ENCODE measurements at places on chromosomes 7 and 10.

DNA sequence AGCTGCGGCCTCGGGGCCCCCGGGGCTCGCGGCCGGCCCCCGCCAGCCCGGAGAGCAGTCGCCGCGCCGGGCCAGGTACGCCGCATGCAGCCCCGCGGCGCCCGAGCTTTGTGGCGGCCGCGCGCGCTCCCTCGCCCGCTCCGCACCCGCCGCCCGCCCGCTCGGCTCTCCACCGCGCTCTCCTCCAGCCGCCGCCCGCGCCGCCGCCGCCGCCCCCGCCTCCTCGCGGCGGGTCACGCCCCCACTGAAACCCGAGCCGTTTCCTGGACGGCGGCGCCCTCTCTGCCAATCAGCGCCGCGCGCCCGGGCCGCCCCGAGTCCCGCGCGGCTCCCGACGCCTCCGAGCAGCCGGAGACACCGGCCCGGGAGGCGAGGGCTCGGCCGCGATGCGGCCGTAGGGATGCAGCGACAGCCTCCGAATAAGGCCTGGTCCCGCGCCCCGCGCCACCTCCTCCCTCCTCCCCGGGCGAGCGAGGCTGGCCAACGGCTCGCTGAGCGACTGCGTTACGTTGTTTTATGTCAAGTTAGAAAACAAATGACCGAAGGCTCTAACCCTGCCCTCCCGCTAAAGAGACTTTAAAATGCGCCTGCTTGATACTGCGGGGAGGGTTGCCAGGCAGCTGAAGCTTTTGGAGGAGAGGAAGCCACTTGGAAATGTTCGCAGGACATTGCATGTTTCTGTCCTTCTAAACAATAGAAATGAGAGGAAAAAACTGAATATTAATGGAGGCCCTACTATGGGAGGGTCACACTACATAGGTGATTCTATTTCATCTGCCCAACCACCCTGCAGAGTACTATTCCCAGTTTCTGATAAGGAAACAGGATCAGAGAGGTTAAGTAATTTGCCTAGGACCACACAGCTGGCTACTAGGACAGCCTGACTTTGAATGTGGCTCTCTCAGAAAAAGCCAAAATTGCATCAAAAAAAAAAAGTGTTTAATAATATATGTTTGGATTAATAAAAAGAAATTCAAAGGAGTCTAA lies at the start of gene FGFR2:
TSS of gene FGFR2 (minus strand) at position 182 of the 987 bp plus-strand sequence. CDS start 4,627 bp downstream, outside the sequence.
- peak; percentile 90 for DNase-seq

DNA sequence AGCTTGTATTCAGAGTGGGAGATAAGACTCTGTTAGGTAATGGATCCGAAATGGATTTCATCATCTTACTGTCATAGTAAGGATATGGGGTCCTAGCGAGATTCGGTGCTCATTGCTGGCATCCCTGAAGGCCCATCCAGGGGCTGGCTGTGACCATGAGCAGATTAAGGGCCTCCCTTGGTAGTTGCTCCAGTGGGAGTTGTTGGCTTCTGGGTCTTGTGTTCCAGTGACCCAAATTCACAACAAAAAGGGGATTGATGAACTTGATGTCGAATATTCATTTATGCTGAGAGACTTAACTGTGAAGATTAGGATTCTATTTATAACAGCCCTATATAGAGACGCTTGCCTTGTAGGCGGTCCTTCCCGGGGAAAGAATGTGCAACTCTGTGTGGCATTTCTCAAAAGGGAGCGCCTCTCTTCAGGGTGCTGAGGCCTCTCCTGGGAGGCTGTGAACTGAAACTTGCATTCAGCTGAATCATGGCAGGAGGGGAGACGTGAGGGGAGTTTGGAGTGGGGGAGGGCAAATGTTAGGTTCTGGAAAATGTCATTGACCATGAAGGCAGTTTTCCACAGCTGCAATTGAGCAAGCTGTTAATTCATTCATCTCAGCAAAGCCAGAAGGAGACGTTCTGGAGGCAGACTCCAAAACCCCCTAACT lies 233.1 kb upstream of the FZD8 start:
- DNase-seq = no peak

DNA sequence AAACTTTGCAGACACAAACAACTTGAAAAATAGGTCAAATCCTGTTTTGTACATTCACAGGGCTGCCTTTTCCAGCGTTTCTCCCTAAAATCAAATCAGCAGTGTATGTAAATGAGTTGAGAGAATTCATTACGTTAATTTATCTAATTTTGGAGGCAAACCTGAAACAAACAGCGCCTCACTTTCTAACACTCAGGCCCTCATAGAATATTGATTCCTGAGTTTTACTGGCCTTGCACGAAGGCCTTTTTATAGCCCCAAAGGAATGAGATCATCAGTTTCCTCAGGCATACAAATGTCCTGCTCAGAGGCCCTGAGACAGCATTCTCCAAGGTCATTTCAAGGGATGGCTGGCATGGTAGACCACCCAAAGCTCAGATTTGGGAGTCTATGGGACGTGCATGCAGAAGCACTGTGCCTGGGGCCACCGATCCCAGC lies 131.7 kb upstream of the CHST15 start:
- no peak for DNase-seq

- DNase-seq = no peak
These were observed 22.6 kb upstream of the CPN1 start for GRCh38 chr10:100104300-100104699.

GRCh38 chr7:102426268-102427018 lies 6.9 kb upstream of the ORAI2 start:
- DNase-seq = no peak

- no peak for DNase-seq
These were observed 26.3 kb upstream of the CAPZA2 start for GRCh38 chr7:116836048-116836447.

- no peak for DNase-seq
These were observed 46.1 kb upstream of the PPP2R2D start for GRCh38 chr10:131854579-131855335.

GRCh38 chr10:34031400-34031799 lies 696.9 kb upstream of the NRP1 start:
- no peak for DNase-seq

DNA sequence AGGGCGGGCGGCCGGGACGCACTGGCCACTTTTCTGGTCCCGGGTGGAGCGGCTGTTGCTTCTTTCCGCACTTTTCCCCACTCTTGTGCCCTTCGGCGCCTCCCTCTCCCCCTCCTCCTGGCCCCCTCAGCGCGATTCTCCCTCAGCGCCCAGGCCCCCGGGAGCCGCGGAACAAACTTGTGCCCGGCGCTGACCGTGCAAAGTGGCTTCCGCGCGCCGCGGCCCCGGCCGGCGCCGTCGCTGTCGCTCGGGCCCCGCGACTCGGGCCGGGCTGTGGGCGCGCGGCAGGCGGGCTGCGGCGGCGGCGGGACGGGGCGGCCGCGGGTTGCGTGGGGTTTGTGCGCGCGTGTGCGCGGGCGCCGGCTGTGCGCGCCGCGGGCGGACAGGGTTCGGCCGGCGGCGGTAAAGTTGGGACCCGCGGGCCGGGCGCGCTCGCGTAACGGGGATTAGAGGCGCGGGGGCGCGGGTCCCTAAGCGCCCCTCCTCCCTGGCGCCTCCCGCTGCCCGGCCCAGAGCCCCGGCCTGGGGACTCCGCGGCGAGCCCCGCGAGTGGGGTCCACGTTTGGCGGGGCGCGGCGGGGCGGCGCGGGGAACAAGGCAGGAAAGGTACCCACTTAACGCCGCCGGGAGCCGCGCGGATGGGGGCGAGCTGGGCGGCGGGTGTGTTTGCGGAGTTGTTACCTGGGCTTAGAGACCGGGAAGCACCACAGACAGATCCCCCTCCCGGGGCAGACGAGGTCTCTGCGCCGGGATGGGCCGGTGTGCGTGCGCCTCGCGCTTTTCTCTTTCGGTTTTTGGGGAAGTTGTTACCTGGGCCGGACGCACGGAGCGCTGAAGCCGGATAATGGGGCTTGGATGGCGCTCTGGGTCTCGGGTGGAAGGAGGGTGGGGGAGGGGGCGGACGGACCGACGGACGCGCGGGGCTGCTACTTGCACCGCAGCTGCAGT lies 860 bp downstream of the ZEB1 start:
- peak; percentile 6 for DNase-seq

GRCh38 chr7:113083132-113083815 lies 3.4 kb downstream of the GPR85 start:
- no peak for DNase-seq

DNA sequence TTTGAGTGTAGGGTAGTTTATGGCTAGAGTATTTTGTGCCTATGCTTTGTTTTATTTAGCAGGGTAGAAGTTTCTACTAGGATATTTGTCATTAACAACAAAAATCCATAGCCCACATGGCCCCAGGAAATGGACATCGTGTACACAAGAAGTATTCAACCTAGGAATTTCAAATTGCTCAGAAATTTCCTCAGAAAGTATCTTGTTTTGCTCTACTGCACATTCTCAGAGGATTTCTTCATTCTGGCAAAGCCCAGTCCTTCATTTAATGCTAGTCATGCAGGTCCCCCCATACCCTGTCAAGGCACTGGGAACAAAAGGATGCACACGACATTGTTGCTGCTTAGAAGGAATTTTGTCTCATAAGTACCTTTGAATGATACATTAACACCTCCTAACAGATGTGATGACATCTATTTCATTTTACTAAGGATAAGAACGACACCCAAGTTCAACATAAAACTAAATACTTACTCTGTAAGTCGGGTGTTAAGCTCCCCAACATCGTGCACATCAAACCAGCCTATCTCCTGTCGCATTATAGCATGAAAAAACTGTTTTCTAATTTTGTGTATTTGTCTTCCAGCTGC lies 34.3 kb downstream of the ABCB1 start:
- DNase-seq = no peak

DNA sequence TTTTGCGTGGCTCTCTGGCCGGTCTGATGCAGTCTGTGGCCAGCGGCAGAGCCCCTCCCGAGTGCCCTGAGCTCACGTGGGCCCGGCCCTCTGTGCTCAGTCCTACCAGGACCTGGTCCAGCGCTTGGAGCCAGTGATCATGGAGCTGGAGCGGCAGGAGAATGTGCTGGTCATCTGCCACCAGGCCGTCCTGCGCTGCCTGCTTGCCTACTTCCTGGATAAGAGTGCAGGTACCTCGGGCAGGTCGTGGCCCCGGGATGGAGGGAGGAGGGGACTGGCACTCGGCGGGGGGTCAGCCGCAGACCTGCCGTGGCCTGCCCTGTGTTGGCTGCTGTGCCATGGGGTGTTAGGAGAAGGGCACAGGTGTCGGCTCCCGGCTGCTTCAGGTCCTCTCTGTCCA lies 20.0 kb downstream of the PFKFB3 start:
- no peak for DNase-seq

DNA sequence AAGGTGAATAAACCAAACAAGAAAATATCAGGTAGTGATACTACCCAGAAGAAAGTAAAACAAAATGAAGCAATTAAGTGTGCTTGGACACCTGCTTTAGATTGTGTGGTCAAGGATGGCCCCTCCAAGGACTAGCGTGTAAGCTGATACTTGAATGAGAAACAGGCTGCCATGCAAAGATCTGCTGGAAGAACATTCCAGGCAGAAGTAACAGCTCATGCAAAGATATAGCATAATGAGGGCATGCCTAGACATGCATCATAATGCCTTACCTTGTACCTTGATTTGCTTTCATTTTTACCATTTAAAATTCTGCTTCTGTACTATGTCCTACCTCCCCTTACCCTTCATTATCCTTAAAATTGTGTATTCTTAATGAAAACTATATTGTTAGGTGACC lies 74.8 kb upstream of the HDAC9 start:
- no peak for DNase-seq

- DNase-seq = no peak
These were observed 37.6 kb downstream of the EEPD1 start for GRCh38 chr7:36190447-36191291.

- DNase-seq = no peak
These were observed 84.1 kb downstream of the SNX10 start for GRCh38 chr7:26375726-26376174.

GRCh38 chr7:79353720-79354468 lies 99.6 kb downstream of the MAGI2 start:
- no peak for DNase-seq

DNA sequence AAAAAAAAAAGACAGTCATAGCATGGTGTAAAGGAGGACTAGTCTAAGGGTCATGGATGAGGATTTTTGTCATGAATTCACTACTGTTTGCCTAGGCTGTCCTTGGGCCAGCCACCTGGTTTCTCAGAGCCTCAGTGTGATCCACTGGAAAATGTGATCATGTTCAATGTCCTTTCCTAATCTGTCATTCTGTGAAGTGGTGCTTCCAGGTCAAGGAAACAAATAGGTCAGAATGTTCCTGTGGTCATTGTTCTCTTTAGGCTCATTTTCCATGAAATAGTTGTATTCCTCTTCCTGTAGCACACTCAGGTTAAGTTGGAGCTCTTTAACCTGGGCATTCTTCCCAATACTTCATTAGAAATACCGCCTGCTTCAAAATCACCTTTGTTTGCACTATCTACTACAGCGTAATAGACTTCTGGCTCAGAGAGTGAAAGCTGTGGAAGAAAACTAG lies 16.5 kb downstream of the CD36 start:
- DNase-seq = no peak

GRCh38 chr7:96152706-96153105 lies 169.2 kb downstream of the SLC25A13 start:
- DNase-seq = no peak

- no peak for DNase-seq
These were observed 101.1 kb downstream of the PKD1L1 start for GRCh38 chr7:47847207-47847606.

- no peak for DNase-seq
These were observed 1.2 kb downstream of the ADIRF start for GRCh38 chr10:86969421-86970041.

GRCh38 chr10:100744987-100745881 lies at the start of gene PAX2:
PAX2 (plus strand) TSS chr10:100745582; CDS start chr10:100746261, 679 bp downstream.
- DNase-seq = peak; percentile 82

DNA sequence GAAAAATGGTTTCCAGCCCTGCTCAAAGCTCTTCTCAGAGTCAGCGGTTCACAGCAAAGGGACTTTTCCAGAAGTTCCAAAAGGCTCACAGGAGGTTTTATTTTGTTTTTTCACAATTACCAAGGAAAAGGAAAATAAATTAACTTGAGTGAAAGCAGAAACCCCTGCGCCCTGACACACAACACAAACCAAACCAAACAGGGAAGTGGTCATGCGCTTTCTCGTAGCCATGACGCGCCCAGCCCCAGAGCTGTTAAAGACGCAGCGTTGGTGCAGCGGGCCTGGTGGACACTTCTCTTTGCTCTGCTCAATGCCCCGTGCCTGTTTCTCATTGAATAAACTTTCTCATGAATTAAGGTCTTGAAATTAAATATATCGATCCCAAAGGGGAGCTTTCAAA lies 134.4 kb upstream of the LYZL2 start:
- DNase-seq = no peak

DNA sequence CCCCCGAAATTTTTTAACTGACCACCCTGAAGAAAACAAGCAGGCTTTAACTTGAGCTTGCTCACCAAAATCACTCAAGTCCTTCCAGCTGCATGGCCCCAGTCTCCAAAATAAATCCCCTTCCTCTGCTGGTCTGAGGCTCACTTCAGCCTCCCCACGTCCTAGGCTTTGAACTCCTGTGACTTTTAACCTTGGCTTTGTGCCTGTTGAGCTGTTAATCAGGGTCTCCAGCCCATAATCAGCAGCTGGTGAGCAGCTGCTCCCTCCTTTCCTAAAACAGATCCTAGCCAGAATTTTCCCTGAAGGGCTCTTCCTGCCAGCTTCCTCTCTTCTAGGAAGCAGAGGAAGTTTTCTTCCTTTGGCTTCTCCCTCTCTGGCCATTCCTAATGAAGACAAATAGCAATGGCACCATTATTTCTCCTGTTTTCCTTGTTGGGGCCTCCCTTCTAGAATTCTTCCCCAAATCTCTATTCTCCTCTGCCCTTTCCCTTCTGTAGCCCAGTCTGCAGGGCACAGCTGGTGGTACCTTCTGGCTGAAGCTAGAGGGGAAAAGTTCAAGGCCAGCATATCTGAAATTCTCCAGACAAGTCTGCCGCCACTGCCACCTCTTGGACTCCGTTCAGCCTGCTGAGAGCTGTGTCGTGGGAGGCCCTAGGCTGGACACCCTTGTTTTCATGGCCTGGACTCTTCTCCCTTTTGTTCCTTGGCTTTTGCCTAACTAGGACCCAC lies 152.1 kb downstream of the NOC3L start:
- no peak for DNase-seq
